ENCODE measurements at places on chromosomes 4 and X.

DNA sequence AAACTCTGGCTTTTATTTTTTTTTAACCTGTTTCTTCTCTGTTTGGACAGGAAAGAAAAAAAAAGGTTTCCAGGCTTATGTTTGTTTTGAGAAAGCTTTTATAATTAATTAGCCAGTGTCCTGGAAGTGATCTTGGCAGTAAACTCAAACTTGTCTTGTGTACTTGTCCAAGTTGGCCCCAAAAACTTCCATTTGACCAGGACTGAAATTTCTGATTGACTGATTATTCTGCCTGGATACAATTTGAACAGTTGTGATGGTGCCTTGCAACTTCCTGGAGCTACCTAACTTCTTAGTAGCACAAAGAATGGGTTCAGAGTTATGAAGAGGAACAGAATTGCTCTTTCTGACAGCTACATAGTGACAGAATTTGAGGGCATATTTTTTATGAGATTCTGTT, 62.0 kb downstream of the SLC4A4 start:
- H3K4me1 ChIP-seq, result no peaks in the 10 kb centered on the region
- H3K4me3 ChIP-seq, result no peak overlapping the region
- no peaks in the 10 kb centered on the region for H3K36me3 ChIP-seq
- H3K27ac ChIP-seq, result no peak overlapping the region

GRCh38 chrX:111743316-111743715, 62.3 kb downstream of the ALG13 start:
- no peaks in the 10 kb centered on the region for H3K4me1 ChIP-seq
- no peaks in the 10 kb centered on the region for H3K27me3 ChIP-seq
- no peaks in the 10 kb centered on the region for H3K36me3 ChIP-seq
- DNase-seq, result no peak

GRCh38 chr4:135670548-135670947, 1469.0 kb upstream of the PABPC4L start:
- DNase-seq, result no peak
- no peak overlapping the region for H3K27ac ChIP-seq
- H3K4me1 ChIP-seq, result no peaks in the 10 kb centered on the region

GRCh38 chr4:158314756-158315487, 104.6 kb downstream of the TMEM144 start:
- H3K27me3 ChIP-seq, result no peaks in the 10 kb centered on the region
- H3K36me3 ChIP-seq, result no peaks in the 10 kb centered on the region
- H3K4me1 ChIP-seq, result no peaks in the 10 kb centered on the region
- no peak overlapping the region for H3K4me3 ChIP-seq
- no peak overlapping the region for H3K27ac ChIP-seq

GRCh38 chrX:130716346-130716745, 186.7 kb downstream of the ENOX2 start:
- no peaks in the 10 kb centered on the region for H3K36me3 ChIP-seq
- H3K27ac ChIP-seq, result no peak overlapping the region
- no peak for DNase-seq
- H3K4me1 ChIP-seq, result no peaks in the 10 kb centered on the region
- no peaks in the 10 kb centered on the region for H3K27me3 ChIP-seq

DNA sequence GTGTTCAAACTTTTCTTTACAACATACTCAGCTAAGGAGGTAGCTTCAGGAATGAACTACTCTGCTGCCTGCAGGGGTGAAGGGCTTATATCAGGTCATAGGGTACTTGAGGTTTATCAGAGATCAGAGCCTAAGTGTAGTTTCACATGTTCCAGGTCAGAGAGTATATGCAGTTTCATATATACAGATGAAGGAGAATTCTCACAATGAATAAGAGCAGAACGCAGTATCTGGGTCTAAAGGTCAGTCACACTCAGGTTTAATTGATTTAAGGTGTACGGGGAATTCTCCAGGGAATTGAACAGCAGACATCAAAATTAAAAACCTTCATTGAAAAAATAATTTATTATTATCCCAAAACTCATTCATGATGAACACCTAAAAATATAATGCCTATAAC, 700.6 kb downstream of the TECRL start:
- no peaks in the 10 kb centered on the region for H3K4me1 ChIP-seq
- no peak overlapping the region for H3K27ac ChIP-seq
- H3K27me3 ChIP-seq, result no peaks in the 10 kb centered on the region
- no peaks in the 10 kb centered on the region for H3K36me3 ChIP-seq
- DNase-seq, result no peak

DNA sequence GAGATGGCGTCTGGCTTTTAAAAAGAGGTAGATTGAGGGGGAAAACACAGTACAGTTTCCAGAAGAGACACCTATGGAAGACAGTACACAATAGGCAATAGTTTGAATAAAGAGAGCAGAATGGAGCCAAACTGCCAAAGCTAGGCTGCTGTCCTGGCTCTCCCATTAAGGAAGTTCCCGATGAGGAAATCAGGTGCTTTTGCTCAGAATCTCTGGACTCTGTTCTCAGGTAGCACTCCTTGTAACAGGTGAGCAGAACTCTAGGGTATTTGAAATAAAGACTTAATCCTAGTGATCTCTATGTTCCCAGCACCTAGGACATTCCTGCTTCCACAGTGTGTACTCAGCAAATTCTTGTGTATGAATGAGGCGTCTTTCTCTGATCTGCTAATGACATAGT, 1.6 kb downstream of the EGF start:
- no peak overlapping the region for H3K4me3 ChIP-seq
- H3K27me3 ChIP-seq, result no peaks in the 10 kb centered on the region
- no peak overlapping the region for H3K27ac ChIP-seq
- no peaks in the 10 kb centered on the region for H3K36me3 ChIP-seq

DNA sequence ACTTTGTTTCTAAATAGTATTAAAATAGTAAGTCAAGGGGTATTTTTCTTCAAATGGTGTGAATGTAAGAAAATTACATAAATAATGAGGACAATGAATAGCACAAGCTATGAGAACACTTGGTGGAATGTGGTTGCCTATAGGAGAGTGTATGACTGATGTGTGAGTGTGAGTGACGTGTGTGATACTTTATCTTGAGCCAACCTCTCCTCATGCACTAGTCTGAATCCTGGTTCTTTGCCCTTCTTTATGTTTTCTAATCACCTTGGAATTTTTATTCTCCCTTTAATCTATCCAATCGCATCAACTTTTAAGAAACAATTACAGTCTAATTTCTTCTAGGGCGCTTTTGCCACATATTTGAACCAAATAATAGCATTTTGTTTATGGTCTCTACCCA, 98.2 kb downstream of the YIPF7 start:
- no peaks in the 10 kb centered on the region for H3K36me3 ChIP-seq
- no peaks in the 10 kb centered on the region for H3K4me1 ChIP-seq
- no peak for DNase-seq
- H3K27me3 ChIP-seq, result no peaks in the 10 kb centered on the region
- H3K4me3 ChIP-seq, result no peak overlapping the region
- H3K27ac ChIP-seq, result no peak overlapping the region

All from CD8-positive, alpha-beta memory T cell (primary cell).